Stimulated activated CD4-positive, alpha-beta T cell treated with anti-CD3 and anti-CD28 coated beads, TNF-alpha, amount 100 ng/mL, for 48 hours (primary cell): ENCODE measurements at places on chromosomes 1 and 21.

DNA sequence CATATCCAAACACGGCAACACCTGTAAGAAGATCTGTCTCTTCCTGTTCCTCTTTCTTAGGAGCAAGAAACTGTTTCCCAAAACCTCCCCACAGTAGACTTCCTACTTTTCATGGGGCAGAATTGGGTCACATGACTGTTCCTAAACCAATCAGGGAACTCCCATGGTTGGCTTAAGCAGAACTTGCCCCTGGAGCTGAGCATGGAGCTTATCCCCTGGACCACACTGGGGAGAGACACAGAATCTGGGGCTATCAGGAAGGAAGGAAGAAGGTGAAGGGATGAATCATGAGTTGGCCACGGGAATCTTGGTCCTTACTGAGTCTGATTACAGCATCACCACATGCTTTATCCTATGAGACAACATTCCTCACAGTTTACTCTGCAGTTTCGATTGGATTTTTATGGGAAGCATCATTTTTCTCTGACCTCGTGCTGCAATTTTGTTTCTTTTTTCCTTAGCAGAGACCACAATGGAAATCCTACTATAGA lies 81.8 kb downstream of the CDC7 start:
- no peak for DNase-seq

GRCh38 chr1:53392460-53392859 lies 64.6 kb upstream of the LRP8 start:
- DNase-seq = no peak

DNA sequence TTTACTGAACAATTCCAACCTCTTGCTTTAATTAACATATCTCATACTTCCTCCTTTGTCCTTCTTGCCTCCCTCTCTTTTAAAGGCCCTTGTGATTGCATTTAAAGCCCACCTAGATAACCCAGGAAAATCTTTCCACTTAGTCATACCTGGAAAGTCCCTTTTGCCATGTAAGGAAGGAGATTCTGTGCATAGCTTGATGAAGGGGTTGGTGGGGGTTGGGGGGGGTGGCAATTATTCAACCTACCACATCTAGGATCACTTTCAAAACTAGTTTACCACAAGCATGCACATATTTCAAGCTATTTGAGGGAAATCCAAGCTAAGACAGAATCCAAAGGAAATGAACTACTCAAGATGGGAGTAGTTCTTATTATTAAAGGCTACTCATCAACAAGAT lies 249.1 kb upstream of the PTBP2 start:
- DNase-seq = no peak

- no peak for DNase-seq
Measured at GRCh38 chr1:175646439-175647209, 96.8 kb downstream of the TNR start.

DNA sequence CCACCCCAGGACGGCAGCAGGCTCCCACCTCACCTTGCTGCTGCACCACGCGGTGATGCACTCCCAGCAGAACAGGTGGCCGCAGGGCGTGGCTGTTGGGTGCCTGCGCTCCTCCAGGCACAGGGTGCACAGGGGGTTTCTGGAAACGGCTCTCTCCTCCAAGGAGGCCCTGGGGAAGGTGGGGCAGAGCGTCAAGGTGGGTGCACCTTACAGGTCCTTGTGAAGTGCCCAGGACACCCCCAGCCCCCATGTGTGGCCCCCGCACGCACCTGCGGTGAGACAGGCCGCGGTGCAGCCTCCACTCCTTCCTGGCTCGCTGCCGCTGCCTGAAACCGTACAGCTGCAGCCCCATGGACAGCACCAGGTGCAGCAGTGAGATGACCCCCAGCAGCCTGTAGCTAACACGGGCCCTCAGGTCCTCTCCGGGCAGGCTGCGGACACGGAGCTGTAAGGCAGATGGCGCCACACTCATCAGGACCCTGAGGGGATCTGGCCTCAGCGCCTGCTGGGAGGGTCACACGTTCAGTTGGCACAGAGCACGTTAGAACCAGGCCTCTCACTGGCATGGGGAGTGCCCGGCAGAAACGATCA lies 5.8 kb downstream of the PEX10 start:
- DNase-seq = no peak

DNA sequence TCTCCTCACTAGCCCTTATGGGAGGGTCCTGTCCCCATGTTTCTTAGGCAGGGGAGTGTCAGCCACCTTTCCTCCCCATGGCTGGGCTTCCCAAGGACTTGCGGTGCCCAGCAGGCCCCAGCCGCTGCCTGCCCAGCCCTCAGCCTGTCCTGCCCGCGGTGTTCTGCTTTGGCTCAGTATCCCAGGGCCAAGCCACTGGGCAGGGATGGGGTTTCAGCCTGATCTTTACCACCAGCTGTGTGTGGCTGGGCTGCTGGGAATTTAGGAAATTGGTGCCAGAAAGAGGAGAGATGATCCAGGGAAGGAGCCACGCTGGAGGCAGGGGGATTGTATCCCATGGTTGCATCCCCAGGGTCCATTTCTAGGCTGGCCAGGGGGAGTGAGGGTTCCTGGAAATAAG lies 6.9 kb upstream of the IGFN1 start:
- DNase-seq = no peak

DNA sequence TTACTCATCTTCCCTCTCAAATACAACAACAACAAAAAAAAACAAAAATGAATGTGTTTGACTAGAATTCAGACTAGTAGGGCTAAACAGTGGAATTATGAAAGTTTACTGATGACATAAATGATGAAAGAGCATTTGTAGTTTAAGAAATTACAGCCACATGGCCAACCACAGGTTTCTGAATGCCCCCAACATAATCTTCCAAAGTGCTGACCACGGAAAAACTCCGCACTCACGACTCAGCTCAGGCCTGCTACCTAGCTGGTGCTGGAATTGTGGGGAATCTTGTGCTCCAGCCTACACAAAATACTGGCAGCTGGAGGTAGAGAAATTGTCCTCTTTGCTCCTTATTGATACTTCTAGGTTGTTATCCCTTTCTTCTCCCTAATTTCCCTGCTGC lies 23.6 kb upstream of the TBX15 start:
- no peak for DNase-seq
